Smooth muscle cell of the pulmonary artery (primary cell): ENCODE measurements at places on chromosomes 7 and 10. TPM values are rescaled to one million over a fixed set of nuclear protein-coding genes. Genes with fewer than 3 reads are reported as not detected.

The PRTFDC1 gene
- 9.4 and 15.8 TPM in 2 replicates for total RNA-seq

The CCAR1 gene
- 26.2 and 27.8 TPM in 2 replicates for total RNA-seq

The TBC1D12 gene
- total RNA-seq, result 9.8 and 15.5 TPM in 2 replicates

The HSPB1 gene
- total RNA-seq, result 90.3 and 112 TPM in 2 replicates

The PLXDC2 gene
- total RNA-seq, result 12.7 and 22.9 TPM in 2 replicates

The CACNA2D1 gene
- total RNA-seq, result 134 and 591 TPM in 2 replicates

The ASL gene
- 40.0 and 58.3 TPM in 2 replicates for total RNA-seq

The MTERF1 gene
- total RNA-seq, result 9.0 and 9.3 TPM in 2 replicates

The FAM241B gene
- total RNA-seq, result 0.26 and 0.39 TPM in 2 replicates

The FKBP6 gene
- total RNA-seq, result not detected in 2 replicates

The KCP gene
- total RNA-seq, result 0.69 and 0.78 TPM in 2 replicates

The PILRB gene
- 5.7 and 7.8 TPM in 2 replicates for total RNA-seq

The CCNJ gene
- total RNA-seq, result 4.5 and 7.9 TPM in 2 replicates

The C1QL3 gene
- 0.07 TPM in 1 of 2 replicates, not detected in the other for total RNA-seq

The TBX20 gene
- 0.99 and 4.3 TPM in 2 replicates for total RNA-seq

The PTPRN2 gene
- 0.26 and 0.85 TPM in 2 replicates for total RNA-seq

The SYNPO2L gene
- 0.07 TPM in 1 of 2 replicates, not detected in the other for total RNA-seq

The EIF5AL1 gene
- total RNA-seq, result 0.13 and 0.26 TPM in 2 replicates

The NYAP1 gene
- total RNA-seq, result 1.4 and 2.3 TPM in 2 replicates

The FXYD4 gene
- total RNA-seq, result not detected in 2 replicates

The SEMA3E gene
- total RNA-seq, result 0.13 and 0.79 TPM in 2 replicates

The CYP2W1 gene
- not detected in 2 replicates for total RNA-seq

The RAB19 gene
- not detected in 2 replicates for total RNA-seq

The RAPGEF5 gene
- 23.8 and 35.8 TPM in 2 replicates for total RNA-seq

The MAT1A gene
- total RNA-seq, result not detected in 2 replicates

The TRPV6 gene
- total RNA-seq, result not detected in 2 replicates

The MINDY3 gene
- 23.7 and 34.1 TPM in 2 replicates for total RNA-seq

The CRPPA gene
- 1.4 and 2.4 TPM in 2 replicates for total RNA-seq

The SPDYE11 gene
- not detected in 2 replicates for total RNA-seq

The PRSS37 gene
- not detected in 2 replicates for total RNA-seq

The DYNC1I1 gene
- total RNA-seq, result 1.0 and 1.5 TPM in 2 replicates

The ANKMY2 gene
- 17.0 and 26.7 TPM in 2 replicates for total RNA-seq
